ENCODE measurements at places on chromosomes 5 and 9. TPM values are rescaled to one million over a fixed set of nuclear protein-coding genes. Genes with fewer than 3 reads are reported as not detected.

Gene NFIB
- total RNA-seq, result 54.8 TPM

Gene DBH
- total RNA-seq, result not detected

Gene CD180
- total RNA-seq, result 0.85 TPM

Gene DOLPP1
- total RNA-seq, result 9.7 TPM

Gene ACSL6
- 1.6 TPM for total RNA-seq

Gene CNTNAP3B
- 94.8 TPM for total RNA-seq

Gene MAPK9
- total RNA-seq, result 16.1 TPM

Gene GLDC
- 3.0 TPM for total RNA-seq

Gene ANKRA2
- 35.6 TPM for total RNA-seq

Gene TMEM174
- total RNA-seq, result not detected

Gene HDAC3
- total RNA-seq, result 53.5 TPM

Gene N4BP3
- 0.07 TPM for total RNA-seq

Gene GDNF
- total RNA-seq, result 1.3 TPM

Gene TSTD2
- total RNA-seq, result 51.4 TPM
